ENCODE measurements at places on chromosomes 3 and 15. TPM values are rescaled to one million over a fixed set of nuclear protein-coding genes. Genes with fewer than 3 reads are reported as not detected.

Gene FILIP1L
- 43.2 TPM for total RNA-seq

Gene LCTL
- total RNA-seq = not detected

Gene NEIL1
- 42.1 TPM for total RNA-seq

DNA sequence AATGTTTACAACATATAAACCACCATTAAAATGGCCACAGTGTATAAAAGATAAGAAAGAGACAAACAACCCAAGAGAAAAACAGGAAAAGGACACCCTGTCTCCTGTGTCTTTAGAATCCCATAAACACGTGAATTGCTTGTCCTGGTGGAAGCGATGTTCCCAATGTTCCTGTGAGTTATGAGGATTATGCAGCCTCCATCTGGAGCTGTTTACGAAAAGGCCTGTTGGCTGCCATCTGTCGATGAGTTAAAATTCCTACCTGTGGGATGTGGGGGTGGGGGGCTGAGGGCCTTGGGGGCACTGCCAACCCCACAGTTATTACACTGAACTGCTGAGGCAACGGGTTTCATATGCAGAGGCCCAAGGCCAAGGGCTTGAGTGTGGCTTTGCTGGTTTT is 13.6 kb downstream of the NISCH start:
- peaks cover 20% of the 10 kb centered on the region for H3K4me1 ChIP-seq
- H3K36me3 ChIP-seq = peaks cover 31% of the 10 kb centered on the region
- no peaks in the 10 kb centered on the region for H3K27me3 ChIP-seq
- no peak for DNase-seq

DNA sequence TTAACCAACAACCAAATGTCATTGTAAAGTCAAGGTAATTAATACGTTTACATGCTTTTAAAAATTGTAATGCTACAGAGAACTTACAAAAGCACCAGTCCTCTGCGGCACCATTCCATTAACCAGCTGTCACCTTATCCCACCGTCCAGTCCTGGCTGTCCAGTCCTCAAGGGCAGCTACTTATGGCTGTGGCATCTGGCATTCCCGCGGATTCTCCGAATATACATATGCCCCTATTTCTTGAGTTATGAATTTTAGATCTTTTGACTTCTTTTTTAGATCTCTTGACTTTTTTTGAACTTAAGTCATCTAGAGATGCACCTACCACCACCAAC is 382 bp upstream of the POMGNT2 start:
- H3K27ac ChIP-seq = no peak overlapping the region
- no peaks in the 10 kb centered on the region for H3K36me3 ChIP-seq
- H3K4me3 ChIP-seq = peak overlapping the region; percentile 84
- no peaks in the 10 kb centered on the region for H3K27me3 ChIP-seq
- DNase-seq = no peak
- H3K4me1 ChIP-seq = peaks cover 15% of the 10 kb centered on the region

- no peak overlapping the region for H3K4me3 ChIP-seq
- H3K36me3 ChIP-seq = peaks cover 39% of the 10 kb centered on the region
- H3K27ac ChIP-seq = no peak overlapping the region
- no peak for DNase-seq
- H3K4me1 ChIP-seq = peaks cover 18% of the 10 kb centered on the region
- H3K27me3 ChIP-seq = no peaks in the 10 kb centered on the region
Measured at GRCh38 chr15:41911691-41912345, 18.0 kb upstream of the SPTBN5 start.

- H3K27me3 ChIP-seq = peaks cover 36% of the 10 kb centered on the region
- H3K36me3 ChIP-seq = no peaks in the 10 kb centered on the region
- H3K4me3 ChIP-seq = peak overlapping the region; percentile 45
- DNase-seq = no peak
- H3K4me1 ChIP-seq = peaks cover 11% of the 10 kb centered on the region
Measured at GRCh38 chr15:68430471-68431036, 1.4 kb downstream of the ITGA11 start.

DNA sequence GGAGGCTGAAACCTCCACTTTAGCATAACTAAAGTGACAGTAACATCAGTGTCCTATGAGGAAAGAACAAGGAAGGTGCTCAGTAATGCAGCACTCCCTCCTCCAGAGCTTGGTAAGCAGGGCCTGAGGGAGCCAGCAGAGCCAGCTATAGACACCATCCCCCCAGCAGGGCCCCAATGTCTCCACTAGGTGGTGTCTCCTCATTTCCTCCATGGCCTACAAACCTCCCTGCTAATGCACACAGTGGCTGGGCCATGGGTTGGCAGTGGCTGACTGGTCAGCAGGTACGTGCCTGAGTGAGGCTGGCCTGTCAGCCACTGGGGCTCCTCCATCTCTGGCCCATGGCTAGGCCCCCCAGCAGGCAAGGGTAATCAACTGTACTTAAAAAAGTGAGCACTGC is 13.6 kb downstream of the MRPS25 start:
- H3K4me3 ChIP-seq = no peak overlapping the region
- H3K27ac ChIP-seq = no peak overlapping the region
- peak; percentile 68 for DNase-seq
- H3K4me1 ChIP-seq = no peaks in the 10 kb centered on the region

DNA sequence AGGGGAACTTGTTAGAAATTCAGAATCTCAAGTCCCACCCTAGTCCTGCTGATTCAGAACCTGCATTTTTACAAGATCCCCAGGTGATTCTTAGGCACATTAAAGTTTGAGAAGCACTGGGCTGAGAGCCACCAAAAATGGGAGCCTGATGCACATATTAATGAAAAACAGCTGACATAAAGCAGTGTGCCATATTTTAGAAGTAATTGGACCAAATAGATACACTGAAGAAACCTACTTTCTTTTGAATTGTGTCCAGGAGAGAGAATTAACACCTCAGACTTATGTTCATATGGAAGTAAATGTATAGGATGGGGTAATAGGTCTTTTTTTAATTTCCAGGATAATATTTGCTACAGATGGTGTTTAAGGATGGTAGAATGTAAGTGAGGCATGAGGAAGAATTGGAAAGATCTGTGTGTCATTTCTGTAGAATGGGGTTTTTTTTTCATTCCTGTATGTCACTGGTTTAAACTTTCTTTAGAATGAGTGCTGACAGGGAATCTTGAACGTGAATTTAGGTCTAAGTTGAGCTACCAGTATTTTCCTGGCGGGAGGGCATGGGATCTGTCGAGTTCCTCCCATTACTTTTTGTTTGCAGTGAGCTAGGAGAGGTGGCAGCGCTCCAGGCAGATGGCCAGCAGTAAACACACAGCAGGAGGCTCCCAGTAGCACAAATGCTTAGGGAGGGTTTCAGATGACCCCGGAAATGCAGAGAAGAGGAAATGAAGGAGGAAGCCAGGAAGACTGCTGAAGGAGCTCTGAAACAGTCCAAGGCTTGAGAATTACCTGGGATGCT is 185.6 kb downstream of the PLCL2 start:
- no peak overlapping the region for H3K4me3 ChIP-seq
- H3K27me3 ChIP-seq = no peaks in the 10 kb centered on the region
- no peaks in the 10 kb centered on the region for H3K4me1 ChIP-seq
- no peak overlapping the region for H3K27ac ChIP-seq

All from upper lobe of right lung (tissue), 1 donor.